ENCODE measurements at places on chromosomes 13 and 19.

- DNase-seq, result no peak
Observed at GRCh38 chr13:26561651-26562511, 4.4 kb downstream of the WASF3 start.

DNA sequence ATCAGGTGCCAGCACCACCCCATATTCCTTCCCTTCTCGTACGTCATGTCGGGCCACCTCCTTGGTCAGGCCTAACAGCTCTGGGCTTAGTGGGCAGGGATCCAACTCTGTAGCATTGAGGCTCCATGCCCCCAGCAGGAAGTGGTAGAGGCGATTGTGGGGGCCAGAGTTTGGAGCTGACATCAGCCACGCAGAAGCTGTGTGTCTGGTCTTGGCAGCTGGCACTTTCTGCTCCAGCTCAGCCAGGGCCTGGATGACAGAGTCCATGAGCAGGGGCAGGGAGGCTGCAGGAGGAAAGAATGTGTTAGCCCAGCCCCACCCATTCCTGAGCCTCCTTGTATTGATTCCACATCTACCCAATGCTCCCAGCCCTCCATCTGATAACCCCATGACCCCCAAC, 3.0 kb downstream of the PGLYRP2 start:
- DNase-seq, result no peak

DNA sequence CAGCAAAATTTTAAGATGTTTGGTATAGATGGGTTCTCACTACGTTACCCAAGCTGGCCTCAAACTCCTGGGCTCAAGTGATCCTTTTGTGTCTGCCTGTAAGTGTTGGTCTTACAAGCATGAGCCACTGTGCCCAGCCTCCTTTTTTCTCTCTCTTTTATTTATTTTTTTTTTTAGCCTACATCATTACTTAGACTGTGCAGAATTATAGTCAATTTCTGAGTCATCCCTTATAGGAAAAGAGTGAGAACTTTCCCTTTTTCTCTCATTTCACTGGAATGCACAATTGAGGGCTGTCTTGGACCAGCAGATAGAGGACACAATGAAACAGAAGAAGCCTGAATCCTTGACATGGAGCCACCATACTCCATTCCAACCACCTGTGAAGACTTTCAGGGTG, 13.3 kb downstream of the TSKS start:
- DNase-seq, result no peak

DNA sequence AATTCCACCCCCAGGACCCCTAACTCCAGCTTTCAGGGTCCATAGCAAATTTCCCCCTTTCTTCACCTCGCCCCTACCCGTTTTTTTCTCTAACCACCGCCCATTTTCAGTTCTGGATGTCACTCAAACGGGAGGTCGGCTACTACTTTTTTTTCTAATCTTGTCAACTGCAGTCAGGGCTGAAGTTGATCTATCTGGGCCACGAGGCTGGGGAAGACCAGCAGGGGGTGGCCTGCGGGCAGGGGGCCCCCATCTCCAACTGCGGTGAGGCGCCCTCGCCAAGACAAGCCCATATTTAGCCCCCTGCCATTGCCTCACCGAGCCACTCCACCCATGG, 748 bp downstream of the LHFPL6 start:
- no peak for DNase-seq

- no peak for DNase-seq
Observed at GRCh38 chr13:44359983-44360375, 13.6 kb upstream of the SERP2 start.

GRCh38 chr13:50401721-50402465, 386.6 kb downstream of the KCNRG start:
- DNase-seq, result no peak

DNA sequence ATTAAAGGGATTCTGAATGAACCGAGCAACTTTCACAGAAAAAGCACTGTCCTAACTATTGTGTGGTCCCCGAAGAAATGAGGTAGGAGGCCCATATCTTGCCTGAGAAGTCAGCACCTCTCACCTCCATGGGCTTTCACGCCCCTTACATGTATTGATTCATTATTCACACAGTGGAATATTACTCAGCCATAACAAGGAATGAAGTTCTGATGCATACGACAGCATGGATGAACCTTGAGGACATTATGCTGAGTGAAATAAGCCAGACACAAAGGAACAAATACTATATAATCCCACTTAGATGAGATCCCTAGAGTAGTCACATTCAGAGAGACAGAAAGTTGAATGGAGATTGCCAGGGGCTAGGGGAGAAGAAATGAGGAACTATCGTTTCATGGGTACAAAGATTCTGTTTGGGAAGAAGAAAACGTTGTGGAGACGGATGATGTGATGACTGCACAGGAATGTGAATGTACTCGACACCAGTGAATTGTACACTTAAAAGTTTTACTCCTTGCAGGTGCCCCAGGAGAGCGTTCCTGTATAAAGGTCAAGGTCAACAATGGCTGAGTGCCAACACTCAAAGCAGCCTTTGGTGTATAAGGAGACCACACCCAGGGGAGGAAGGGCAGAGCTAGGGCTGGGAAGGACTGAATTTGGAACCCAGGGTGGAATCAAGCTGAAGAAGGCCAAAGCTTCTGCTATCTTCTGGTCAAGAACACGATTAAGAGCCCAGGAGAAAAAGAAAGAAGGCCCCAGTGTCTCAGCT, 22.5 kb downstream of the ZIC5 start:
- no peak for DNase-seq

DNA sequence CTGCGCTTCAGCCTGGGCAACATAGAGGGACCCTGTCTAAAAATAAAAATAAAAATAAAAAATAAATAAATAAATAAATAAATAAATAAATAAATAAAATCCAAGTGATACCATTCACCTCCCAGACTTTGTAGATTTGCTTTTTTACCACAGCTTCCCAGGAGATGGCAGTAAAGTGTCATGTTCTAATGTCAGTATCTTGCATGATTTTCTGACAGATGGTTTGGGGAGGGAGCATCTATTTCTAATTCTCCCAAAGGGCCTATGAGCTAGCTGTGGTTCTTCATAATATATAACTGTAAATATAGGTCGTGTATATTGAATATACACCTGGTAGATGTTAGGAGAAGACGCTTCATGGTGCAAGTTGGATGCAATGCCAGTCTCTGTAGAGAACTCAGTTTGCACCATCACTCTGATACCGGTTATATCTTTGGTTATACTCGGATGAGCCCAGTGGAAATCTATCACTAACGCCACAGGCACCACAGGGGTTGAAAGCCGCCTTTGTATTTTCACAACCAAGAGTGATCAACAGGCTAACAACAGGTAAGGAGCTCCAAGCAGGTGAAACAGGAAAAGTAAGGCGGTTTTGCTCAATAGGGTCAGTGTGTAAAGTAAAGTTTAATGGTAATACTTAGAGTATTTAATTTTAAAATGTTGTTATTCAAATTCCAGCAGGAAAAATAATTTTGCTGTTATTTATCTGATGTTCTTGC, 13.9 kb downstream of the APLP1 start:
- peak; percentile 97 for DNase-seq

DNA sequence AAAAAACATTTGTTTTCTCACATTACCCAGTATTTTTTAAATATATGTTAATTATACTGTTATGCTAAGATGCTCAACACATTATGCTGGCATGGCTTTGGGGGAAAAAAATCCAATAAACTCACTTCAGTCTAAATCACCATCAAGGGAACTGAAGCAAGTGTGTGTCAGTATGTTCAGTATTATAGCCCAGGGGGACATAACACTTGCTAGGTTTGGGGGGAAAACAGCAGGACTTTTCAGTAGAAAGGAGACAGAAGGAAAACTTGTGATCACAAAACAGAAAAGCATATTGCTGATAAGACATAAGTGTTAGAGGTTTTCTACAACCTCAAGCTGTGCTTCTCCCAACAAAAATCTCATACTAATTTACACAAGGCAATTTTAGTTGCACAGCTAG, 1759.9 kb upstream of the PCDH20 start:
- DNase-seq, result no peak

GRCh38 chr19:807627-808422, 10.6 kb downstream of the PTBP1 start:
- no peak for DNase-seq

- no peak for DNase-seq
Observed at GRCh38 chr13:59533561-59534555, 629.9 kb downstream of the DIAPH3 start.

DNA sequence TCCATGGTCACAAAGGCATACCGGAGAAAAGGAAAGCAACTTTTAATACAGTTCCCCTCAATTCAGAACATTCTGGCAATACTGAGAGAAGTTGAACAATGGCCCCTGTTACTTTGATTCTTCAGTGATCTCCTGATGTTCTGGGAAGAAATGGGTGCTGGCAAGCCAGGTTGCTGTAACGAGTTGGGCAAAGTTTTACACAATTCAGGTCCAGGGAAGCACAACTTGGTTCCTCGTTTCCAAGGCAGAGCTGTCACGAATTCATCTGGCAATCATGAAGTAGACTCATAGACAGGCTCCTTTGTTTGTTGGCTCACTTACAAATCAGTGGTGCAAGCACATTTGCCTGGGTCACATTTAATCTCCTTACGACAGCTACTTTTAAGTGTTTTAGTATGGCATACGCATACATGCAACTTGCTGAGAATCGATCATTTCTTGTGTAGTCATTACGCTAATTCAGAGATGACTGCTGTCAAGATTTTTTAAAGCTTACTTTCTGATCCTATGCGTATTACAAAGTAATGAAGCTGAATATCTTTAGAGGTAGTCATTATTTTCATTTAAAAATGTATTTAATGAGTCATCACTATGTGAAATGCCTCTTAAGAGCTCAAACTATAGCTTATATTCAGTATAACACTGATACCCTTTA, 174.7 kb downstream of the GPC5 start:
- DNase-seq, result no peak

DNA sequence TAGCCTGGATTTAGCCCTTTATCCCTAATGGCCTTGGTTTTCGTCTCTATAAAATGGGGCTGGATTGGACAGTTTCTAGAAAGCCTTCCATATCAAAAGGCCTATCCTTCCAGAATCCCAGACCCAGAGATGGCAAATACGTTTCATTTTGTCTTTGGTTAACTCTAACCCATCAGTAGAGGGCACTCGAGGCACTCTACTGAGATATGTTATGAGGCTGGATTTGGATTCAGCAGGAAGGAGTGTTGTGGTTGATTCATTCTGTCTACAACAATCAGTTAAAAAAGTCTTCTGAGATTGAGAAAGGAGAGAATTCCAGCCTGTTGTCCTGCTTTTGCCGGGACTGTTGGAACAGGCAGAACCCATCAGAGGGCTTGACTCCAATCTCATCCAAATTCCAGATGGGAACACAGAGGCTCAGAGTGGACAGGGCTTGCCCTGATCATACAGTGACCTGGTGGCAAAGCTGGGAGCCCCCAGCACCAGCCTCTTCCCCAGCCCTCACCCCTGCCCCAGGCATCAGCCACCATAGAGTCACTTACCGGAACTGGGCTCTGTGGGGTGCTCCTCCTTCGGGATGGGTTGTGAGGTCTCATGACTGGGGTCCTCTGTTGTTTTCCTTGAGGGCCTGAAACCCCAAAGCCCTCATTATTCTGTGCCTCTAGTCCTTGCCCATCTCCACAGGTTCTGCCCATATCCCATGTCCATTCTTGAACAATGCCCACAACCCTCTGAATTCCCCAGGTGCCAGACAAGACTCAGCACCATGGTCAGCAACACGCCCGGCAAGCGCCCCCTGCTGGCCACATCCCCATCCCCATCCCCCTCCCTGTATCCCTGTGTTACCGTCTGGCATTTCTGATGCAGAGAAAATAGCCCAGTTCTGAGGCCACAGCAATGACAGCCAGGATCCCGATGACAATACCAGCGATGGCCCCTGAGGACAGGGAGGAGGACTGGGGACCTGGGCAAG, 12.3 kb upstream of the ZNF180 start:
- DNase-seq, result peak; percentile 9

DNA sequence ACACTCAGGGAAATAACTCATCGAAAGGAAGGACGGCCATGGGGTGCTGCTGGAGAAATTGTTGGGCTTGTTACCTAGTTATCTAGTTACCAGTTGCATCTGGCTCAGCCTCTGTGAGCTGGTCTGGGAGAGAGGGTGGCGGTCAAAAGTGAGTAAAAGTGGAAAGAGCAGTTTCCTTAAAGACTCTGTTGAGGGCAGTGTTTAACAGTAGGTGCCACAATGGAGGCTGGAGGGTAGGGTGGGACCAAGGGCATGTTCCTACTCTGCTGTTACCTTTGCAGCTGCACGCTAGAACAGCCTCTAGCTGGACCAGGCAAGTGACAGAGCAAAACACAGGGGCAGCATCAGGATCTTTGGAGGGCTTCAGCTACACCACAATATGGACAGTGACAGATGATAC, 228.8 kb upstream of the STARD13 start:
- no peak for DNase-seq

DNA sequence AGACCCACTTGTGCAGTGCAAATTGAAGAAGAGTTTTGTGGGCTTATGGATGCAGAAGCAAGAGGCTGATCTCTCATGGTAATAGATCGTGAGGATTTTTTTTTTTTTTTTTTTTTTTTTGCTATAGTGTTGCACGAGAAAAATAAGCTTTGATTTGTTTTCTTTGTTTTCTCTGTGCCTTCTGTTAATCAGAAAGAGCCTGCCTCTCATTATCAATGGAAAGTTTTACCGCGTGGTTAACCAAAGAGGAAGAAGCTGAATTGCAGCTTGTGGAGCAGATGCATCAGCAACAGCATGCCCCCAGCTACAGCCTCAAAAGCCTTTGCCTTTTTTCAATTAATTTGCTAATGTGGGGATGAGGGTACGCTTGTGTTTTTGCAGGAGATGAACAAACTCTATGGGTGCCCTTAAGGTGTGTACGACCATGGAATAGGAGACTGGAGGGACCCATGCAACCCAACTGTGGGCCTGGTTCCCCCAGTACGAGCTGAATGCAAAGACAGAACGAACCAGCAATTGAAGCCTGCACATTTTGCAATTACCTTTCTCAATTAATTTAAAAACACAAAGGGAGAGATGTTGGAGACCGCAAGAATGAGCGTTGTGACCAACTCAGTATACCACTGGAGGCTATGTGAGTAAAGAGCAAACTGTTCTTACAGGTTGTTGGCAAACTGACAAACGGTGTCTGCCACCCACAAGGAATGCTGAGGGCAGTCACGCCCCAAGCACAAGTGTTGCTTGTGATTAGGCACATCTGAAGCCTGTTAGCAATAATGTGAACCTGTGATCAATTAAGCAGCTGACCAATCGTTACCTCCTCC, 58.6 kb upstream of the SPRY2 start:
- DNase-seq, result no peak

GRCh38 chr13:36431204-36432105, 840 bp upstream of the CCNA1 start:
- DNase-seq, result no peak

- DNase-seq, result no peak
Observed at GRCh38 chr13:99267927-99268326, 9.7 kb upstream of the GPR18 start.

GRCh38 chr13:113805431-113806103, 46.5 kb downstream of the TMEM255B start:
- DNase-seq, result no peak

GRCh38 chr19:50897612-50898011, 13.6 kb downstream of the KLK4 start:
- no peak for DNase-seq

Measured in G401 (cell line).